Iris pigment epithelial cell (primary cell): ENCODE measurements at places on chromosomes 3 and 15.

GRCh38 chr3:177146646-177147045, 50.6 kb downstream of the TBL1XR1 start:
- DNase-seq: peak; percentile 35

- DNase-seq: peak; percentile 94
Measured at GRCh38 chr3:24365168-24365567, 129.5 kb downstream of the THRB start.

GRCh38 chr15:71203586-71204474, 88.6 kb downstream of the THSD4 start:
- DNase-seq: peak; percentile 39

DNA sequence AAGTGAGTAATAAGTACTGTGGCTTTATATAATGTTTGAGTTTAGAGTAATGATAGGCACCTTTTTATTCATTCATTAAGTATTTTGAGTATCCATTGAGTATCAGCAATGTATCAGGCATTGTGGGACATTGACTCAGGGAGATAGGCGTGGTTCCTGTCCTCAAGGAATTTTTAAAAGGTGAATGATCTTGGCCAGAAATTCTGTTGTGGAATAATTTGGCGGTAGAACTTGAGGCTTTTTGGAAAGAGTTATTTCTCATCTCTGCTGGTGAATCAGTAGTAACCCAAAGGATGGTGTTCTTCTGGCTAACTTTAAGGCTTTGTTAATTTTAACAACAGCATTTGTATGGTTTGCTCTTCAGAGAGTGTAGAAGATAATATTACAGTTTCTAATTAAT, 2.0 kb downstream of the RAB7A start:
- no peak for DNase-seq

- DNase-seq: no peak
Measured at GRCh38 chr15:91478717-91479191, 374.8 kb upstream of the SLCO3A1 start.

DNA sequence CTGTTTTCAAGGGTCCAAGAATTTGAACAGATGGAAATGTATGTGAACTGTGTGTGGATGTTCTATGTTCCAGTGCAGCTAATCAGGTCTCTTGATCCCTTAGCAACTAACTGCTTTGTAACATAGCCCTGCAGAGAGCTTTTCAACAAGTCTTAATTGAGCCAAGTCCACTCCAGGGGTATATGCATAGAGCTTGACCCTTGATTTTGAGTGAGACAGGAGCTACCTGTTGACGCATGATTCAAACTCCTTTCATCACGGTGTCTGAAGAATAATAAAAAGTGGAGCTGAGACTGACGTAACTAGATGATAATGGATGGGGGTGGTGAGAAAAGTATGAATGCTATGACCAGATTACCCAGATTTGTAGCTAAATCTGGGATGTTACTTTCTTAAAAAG, 93.3 kb upstream of the CCDC54 start:
- peak; percentile 59 for DNase-seq

DNA sequence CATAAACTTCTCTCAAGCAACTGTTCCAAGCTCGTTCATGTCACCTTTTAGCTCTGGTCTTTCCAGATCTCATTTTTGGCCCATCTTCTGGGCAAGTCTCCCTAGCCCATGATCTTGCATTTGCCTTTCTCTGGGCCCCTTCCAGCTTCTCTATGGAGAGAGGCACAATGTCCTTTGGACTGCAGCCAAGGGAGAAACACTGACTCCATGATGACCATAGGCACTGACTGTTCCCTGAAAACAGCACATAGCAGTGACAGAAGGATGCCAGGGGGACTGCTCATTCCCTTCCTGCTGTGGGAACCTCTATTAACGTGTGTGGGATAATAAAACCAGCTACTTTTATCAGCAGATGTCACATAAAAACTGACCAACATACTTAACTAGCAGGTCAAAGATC, 60.3 kb downstream of the STRIT1 start:
- peak; percentile 72 for DNase-seq

DNA sequence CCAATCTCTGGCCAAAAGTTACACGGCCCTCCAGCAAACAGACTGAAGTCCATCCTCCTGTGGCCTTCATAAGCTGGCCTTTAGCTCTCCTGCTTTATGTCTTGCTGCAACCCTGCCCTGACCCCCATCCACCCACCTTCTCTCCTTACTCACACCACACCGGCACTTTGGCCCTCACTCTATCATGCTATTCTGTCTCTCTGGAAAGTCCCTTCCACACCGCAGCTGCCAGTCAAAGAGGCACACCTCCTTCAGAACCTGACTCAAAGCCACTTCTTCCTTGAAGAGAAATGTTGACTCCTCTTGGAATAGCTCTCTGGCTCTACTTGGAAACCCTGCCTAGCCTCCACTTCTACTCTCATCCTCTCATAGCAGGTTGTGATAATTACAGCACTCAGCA, 4.5 kb downstream of the GPR156 start:
- DNase-seq: no peak

- peak; percentile 52 for DNase-seq
Measured at GRCh38 chr3:132867956-132868355, 145.7 kb upstream of the NPHP3 start.

DNA sequence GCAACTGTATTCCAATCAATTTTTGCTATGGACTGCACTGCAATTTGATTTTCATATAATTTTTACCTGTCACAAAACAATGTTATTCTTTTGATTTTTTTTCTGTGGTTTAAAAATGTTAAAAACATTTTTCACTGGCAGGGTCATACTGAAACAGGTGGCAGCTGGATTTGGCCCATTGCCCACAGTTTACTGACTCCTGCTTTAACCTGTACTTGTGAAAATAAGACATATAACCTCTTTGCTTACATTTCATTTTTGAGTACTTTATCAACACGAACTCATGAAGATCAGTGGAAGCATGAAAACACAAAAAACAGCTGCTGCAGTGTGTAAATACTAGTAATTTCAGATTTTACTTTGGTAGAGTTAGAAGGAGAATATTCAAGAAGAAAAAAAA, 313.1 kb downstream of the WDR72 start:
- DNase-seq: no peak

GRCh38 chr3:170414202-170414663, 4.4 kb upstream of the CLDN11 start:
- peak; percentile 93 for DNase-seq

GRCh38 chr15:90205050-90205848, 4.1 kb downstream of the SEMA4B start:
- DNase-seq: no peak

DNA sequence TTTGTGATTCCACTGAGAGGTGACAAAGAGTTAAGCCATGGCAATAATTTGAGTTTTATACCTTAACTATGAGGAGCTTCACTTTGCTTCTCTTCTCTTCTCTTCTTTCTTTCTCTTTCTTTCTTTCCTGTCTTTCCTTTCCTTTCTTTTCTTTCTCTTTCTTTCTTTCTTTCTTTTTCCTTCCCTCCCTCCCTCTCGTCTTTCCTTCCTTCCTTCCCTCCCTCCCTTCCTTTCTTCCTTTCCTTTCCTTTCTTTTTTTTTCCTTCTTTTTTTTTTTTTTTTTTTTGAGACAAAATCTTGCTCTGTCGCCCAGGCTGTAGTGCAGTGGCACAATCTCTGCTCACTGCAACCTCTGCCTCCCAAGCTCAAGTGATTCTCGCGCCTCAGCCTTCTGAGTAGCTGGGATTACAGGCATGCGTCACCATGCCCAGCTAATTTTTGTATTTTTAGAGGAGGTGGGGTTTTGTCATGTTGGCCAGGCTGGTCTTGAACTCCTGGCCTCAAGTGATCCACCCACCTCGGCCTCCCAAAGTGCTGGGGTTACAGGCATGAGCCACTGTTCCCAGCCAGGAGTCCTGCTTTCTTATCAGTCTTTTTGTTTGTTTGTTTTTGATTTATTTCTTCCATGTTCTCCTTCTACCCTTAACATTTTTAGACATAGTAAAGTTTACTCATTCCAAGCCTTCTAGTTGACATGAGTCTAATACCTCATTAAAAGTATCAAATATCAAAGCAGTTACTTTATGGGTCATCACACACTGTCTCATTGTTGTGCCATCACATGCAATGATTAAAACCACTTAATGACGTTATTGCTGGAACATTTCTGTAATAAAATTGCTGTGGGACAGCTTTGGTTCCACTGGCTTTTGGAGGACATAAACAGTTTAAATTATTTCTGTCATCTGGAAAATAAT, 29.9 kb downstream of the SLC49A4 start:
- DNase-seq: peak; percentile 34

- DNase-seq: no peak
Measured at GRCh38 chr3:190132371-190132770, 11.7 kb upstream of the P3H2 start.

DNA sequence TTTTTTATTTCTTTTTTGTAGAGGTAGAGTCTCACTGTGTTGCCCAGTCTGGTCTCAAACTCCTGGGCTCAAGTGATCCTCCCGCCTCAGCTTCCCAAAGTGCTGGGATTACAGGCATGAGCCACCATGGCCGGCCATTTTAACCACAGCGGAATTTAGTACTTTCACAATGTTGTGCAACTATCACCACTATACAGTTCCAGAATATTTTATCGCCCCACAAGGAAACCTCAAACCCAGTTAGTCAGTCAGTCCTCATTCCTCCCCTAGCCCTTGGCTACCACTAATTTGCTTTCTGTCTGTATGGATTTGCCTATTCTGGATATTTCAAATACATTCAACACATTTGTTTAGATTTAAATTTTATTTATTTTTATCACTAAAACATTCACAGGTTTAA, 15.5 kb upstream of the HOMER2 start:
- peak; percentile 60 for DNase-seq

DNA sequence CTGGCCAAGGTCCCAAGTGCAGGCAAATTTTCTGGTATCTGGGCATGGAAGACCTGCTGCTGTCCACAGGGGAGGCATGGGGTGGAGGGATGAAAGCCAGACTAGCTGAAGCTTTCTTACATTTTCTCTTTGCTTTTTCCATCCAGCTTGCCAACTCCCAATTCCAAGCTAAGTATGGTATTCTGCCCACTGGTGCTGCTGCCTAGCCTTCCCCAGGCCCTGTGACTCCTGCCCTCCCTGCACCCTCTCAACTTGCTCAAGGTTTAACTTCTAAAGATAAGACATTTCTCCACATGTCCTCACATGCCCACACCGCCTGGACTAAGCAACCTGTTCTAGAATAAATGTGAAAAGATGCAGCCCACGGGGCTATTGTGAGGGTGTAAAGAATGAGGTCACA, 59.5 kb upstream of the HACD2 start:
- DNase-seq: no peak

DNA sequence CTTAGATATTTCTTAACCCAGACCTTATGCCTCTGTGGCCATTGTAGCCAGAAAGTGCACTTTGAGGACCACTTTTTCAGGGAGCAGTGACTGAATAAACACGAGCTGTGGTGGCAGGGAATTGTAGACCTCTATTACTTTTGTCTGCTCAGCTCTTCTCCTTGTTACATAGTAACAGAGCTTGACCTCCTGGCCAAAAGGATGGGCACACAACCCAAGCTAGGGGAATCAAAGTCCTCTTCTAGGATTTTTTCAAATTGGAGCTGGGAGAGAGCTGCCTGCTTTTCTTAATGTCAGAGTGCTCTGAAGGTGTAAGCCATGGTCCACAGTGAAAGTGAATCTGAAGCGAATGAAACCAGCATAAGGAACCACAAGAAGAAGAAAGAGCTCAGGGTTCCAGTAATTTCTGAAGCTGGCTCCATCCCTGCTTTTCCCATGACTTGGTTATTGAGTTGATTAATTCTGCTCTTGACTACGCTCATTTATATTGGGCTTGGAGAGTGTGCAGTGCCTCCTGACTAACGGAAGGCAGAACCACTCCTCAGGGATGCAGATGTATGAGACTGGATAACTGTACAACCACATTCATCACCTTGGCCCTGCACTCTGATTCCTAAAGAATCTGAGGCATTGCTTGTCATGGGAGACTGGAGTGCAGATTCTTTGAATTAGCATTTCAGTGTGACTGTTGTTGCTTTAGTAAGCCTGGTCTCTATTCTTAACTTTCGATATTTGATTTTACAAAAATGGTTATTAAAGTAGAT, 60.9 kb downstream of the TLNRD1 start:
- no peak for DNase-seq
